Activated CD8-positive, alpha-beta memory T cell treated with anti-CD3 and anti-CD28 coated beads for 48 hours (primary cell): ENCODE measurements at places on chromosomes 11 and 22.

- DNase-seq = no peak
Measured at GRCh38 chr11:27229511-27230191, 133.4 kb downstream of the CCDC34 start.

GRCh38 chr22:29342177-29342576, 26.7 kb upstream of the RASL10A start:
- DNase-seq = no peak

- DNase-seq = no peak
Measured at GRCh38 chr11:134349109-134349801, 17.5 kb downstream of the GLB1L2 start.

GRCh38 chr11:76599041-76600013, 71.2 kb downstream of the LRRC32 start:
- no peak for DNase-seq

- DNase-seq = no peak
Measured at GRCh38 chr22:40690370-40690769, 11.1 kb downstream of the MCHR1 start.

DNA sequence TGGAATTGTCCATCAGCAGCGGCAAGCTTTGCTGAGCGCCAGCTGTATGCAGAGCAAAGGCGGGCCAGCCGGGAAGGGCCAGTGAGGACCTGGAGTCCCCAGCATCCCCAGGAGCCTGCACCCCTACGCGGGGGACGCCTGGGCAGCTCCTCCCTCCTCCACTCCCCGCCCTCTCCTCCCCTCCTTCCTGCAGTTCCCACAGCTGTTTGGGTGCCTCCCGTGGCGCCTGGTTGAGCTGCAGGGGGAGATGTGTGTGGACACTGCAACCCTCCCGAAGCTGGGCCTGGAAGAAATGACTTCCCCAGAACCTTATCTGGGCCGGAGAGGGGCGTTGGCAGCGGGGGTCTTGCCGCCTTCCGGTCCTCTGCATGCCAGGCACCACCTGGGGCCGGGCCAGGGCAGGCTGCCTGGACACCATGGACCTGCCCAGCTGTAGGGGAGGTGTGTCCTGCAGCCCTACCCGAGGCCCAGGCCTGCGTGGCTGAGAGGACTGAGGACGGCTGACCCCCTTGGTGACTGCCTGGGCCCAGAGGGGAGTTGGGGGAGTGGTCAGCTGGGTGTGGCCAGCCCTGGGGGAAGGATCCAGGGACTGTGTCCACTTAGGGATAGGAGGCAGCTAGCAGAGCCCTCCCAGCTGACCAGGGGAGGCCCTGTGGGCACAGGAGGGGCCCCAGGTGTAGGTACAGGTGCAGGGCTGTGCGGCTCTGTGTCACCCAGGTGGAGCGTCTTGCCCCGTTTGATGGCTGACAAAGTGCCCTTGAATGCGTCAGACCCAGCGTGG, 16.8 kb upstream of the MUC6 start:
- no peak for DNase-seq
